Activated CD4-positive, alpha-beta T cell treated with anti-CD3 and anti-CD28 coated beads, Interleukin-2, amount 10 ng/mL, durations not matched to agents 7 days and 5 days (primary cell): ENCODE measurements at places on chromosomes 6 and 20.

GRCh38 chr6:142958343-142958742, 13.4 kb upstream of the HIVEP2 start:
- no peaks in the 10 kb centered on the region for H3K4me1 ChIP-seq
- H3K27me3 ChIP-seq, result no peaks in the 10 kb centered on the region
- no peak for DNase-seq
- no peak overlapping the region for H3K27ac ChIP-seq
- H3K4me3 ChIP-seq, result no peak overlapping the region
- peaks cover 6% of the 10 kb centered on the region for H3K36me3 ChIP-seq

- H3K4me3 ChIP-seq, result no peak overlapping the region
- no peaks in the 10 kb centered on the region for H3K27me3 ChIP-seq
- no peaks in the 10 kb centered on the region for H3K4me1 ChIP-seq
- no peak overlapping the region for H3K27ac ChIP-seq
Measured at GRCh38 chr6:82088978-82089771, 158.4 kb downstream of the IBTK start.

DNA sequence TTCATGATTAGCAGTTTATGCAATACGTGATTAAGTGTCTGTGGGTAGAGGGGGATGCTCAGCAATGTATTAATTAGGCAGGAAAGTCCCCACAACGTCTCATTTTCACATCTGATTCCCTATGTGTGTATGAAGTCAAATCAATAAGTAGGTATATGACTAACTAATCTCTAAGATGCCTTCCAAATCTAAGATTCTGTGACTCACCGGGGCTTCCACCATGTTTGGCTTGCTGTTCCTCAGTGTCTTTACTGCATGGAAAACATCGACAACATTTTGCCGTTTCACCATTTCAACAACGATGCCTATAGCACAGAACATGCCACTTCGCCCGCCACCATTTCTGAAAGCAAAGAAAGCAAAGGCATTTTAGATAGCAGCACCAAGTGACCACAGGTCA, 72.0 kb upstream of the THEMIS start:
- peak overlapping the region; percentile 71 for H3K4me3 ChIP-seq
- peaks cover 35% of the 10 kb centered on the region for H3K36me3 ChIP-seq
- peak; percentile 10 for DNase-seq
- peak overlapping the region; percentile 97 for H3K27ac ChIP-seq
- H3K27me3 ChIP-seq, result no peaks in the 10 kb centered on the region
- H3K4me1 ChIP-seq, result peaks cover 60% of the 10 kb centered on the region

- no peak for DNase-seq
- H3K4me3 ChIP-seq, result peak overlapping the region; percentile 62
Measured at GRCh38 chr6:148203281-148203925, 139.2 kb upstream of the SASH1 start.

GRCh38 chr6:129598244-129599187, 111.5 kb downstream of the ARHGAP18 start:
- no peak overlapping the region for H3K27ac ChIP-seq
- no peak overlapping the region for H3K4me3 ChIP-seq
- H3K4me1 ChIP-seq, result no peaks in the 10 kb centered on the region
- no peaks in the 10 kb centered on the region for H3K27me3 ChIP-seq

- H3K27me3 ChIP-seq, result no peaks in the 10 kb centered on the region
- H3K4me1 ChIP-seq, result peaks cover 47% of the 10 kb centered on the region
- no peak for DNase-seq
- H3K36me3 ChIP-seq, result peaks cover 34% of the 10 kb centered on the region
Measured at GRCh38 chr6:95578106-95578410, 723 bp downstream of the MANEA start.

DNA sequence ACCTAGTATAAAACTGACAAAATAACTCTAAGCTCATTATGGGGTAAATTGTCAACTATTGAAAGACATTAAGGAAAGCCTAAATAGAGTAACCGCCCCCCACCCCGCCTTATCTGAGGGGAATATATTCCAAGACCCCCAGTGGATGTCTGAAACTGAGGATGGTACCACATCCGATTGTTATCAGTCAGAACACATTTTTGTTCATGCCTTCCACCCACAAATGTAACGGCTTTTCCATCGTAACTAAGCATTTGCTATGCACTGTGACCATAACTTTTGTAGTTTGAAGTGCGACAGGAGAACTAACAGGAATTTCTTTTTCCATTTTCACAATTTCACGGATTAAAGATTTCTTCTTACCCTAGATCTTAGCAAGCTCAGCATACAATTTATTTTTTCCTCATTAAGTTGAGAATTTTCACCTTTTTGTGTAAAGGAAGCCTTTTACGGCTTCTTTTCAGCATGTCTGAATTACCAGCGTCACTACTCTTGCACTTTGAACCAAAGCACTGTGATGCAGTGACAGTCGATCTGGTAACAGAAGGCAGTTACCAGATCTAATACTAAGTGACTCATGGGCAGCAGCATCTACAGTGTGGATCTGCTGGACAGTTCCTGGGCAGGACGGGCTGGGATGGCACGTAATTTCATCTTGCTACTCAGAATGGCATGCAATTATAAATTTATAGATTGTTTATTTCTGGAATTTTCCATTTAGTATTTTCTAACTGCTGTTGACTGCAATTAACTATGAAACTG, 11.8 kb downstream of the CFAP61 start:
- no peaks in the 10 kb centered on the region for H3K4me1 ChIP-seq
- no peak for DNase-seq
- H3K4me3 ChIP-seq, result no peak overlapping the region
